ENCODE measurements at places on chromosomes 12 and 14. TPM values are rescaled to one million over a fixed set of nuclear protein-coding genes. Genes with fewer than 3 reads are reported as not detected.

DNA sequence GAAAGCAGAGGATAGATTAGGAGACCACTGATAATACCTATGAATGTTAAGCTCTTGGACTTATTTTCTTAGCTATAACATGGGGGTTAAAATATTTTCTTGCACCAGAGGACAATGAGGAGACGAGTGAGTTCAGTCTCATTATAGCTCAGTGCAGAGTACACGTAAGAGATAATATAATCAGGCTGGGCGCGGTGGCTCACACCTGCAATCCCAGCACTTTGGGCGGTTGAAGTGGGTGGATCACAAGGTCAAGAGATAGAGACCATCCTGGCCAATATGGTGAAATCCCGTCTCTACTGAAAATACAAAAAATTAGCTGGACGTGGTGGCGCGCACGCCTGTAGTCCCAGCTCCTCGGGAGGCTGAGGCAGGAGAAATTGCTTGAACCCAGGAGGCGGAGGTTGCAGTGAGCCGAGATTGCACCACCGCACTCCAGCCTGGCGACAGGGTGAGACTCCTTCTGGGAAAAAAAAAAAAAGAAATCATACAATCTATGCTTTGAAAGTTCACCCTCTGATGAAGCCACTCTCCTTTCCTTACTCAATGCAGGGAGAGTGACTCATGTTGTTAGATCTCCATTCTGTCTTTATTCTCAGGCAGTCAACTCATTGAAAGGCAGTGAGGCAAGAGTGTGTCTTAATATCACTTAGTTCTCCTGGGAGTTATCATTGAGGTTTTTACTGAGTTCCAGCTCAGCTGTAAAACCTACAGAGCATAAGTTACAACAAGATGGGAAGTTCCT, 134.2 kb downstream of the SYNE2 start:
- no peaks in the 10 kb centered on the region for H3K27me3 ChIP-seq
- H3K27ac ChIP-seq, result no peak overlapping the region

- H3K36me3 ChIP-seq, result no peaks in the 10 kb centered on the region
- H3K27me3 ChIP-seq, result peaks cover 10% of the 10 kb centered on the region
- H3K4me1 ChIP-seq, result peaks cover 5% of the 10 kb centered on the region
- no peak for DNase-seq
Measured at GRCh38 chr12:106740818-106741217, 33.7 kb upstream of the RIC8B start.

- H3K27ac ChIP-seq, result no peak overlapping the region
- no peaks in the 10 kb centered on the region for H3K4me1 ChIP-seq
- H3K27me3 ChIP-seq, result no peaks in the 10 kb centered on the region
- no peak overlapping the region for H3K4me3 ChIP-seq
- H3K36me3 ChIP-seq, result no peaks in the 10 kb centered on the region
Measured at GRCh38 chr12:21881965-21882364, 59.3 kb downstream of the ABCC9 start.

DNA sequence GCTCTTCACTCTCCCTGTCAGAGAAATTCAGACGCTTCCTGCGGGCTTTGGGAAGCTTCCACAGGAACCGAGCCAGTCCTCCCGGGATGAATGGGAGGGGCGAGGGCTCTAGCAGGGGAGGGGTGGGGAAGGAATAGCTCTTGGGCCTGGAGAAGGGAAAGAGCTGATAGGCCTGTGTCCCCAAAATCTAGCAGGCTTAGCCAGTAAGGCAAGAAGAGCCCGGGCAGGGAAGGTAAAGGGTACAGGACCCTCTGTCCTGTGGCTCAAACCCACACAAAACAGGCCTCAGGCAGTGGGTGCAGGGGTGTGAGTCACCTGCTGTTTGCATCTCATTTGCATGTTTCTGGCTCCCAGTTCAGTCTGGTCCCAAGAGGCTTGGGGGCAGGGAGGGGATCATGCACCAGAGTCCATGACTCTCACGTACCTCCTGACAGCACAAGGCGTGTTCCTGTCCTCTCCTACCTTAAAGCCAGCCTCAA, 8.7 kb upstream of the SMUG1 start:
- H3K36me3 ChIP-seq, result no peaks in the 10 kb centered on the region
- DNase-seq, result no peak
- H3K4me3 ChIP-seq, result no peak overlapping the region
- H3K27me3 ChIP-seq, result no peaks in the 10 kb centered on the region
- peaks cover 15% of the 10 kb centered on the region for H3K4me1 ChIP-seq

DNA sequence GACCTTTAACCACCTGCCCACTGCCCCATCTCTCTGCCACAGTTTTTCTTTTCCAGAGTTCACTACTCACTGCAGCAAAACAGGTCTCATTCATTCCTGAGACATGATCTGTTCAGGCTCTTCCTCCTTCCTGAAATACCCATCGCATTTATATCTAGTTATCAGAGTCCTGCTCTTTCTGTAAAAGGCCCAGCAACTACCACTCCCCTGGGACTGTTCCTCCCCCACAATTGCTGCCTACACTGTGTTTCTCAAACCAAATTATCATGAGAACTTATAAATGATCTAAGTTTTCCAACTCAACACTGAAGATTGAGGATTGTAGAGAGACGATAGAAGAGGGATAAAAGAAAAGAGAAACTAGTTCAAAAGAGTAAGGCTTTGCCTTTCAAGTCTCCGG, 40.8 kb upstream of the EPS8 start:
- no peak for DNase-seq
- H3K4me1 ChIP-seq, result peaks cover 6% of the 10 kb centered on the region
- no peak overlapping the region for H3K27ac ChIP-seq
- no peak overlapping the region for H3K4me3 ChIP-seq

FBRSL1 gene
- total RNA-seq, result 124 TPM

Measured in HCT116 (cell line).